ENCODE measurements at places on chromosomes 2 and 18. TPM values are rescaled to one million over a fixed set of nuclear protein-coding genes. Genes with fewer than 3 reads are reported as not detected.

The RBFA gene
- total RNA-seq: 35.5 TPM

The MPPE1 gene
- total RNA-seq: 17.6 TPM

The FAM228A gene
- total RNA-seq: not detected

The GPR39 gene
- not detected for total RNA-seq

The IL18R1 gene
- total RNA-seq: 6.4 TPM

The GREB1L gene
- total RNA-seq: 1.1 TPM

The RAB6D gene
- total RNA-seq: not detected

The SPATA3 gene
- not detected for total RNA-seq

The TDRD15 gene
- total RNA-seq: under 0.01 TPM

The SLC30A3 gene
- total RNA-seq: not detected

The DAW1 gene
- total RNA-seq: 9.0 TPM

The POTEF gene
- 0.13 TPM for total RNA-seq

All from thoracic aorta endothelial cell (primary cell).